ENCODE measurements at places on chromosomes 16 and 17.

DNA sequence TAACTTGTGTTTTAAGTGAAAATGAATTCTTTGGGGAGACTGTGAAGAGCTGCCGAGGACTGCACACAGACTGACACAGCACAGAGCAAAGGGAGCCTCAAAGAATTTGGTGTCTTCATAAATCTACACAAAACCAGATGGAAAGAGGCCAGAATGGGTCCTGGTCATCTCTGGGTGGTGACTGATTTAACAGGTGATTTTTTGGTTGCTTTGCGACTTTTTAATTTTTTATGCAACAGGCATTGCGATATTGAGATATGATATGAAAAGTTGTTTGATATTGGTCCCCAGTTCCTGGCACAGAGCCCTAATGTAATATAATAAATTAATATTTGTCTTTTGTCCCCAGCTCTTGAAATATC lies 12.6 kb upstream of the EIF1 start:
- DNase-seq: no peak

GRCh38 chr17:28878981-28879380 lies 18.6 kb downstream of the FLOT2 start:
- peak; percentile 51 for DNase-seq

- DNase-seq: peak; percentile 72
Measured at GRCh38 chr16:58421529-58421928, 29.3 kb downstream of the GINS3 start.

DNA sequence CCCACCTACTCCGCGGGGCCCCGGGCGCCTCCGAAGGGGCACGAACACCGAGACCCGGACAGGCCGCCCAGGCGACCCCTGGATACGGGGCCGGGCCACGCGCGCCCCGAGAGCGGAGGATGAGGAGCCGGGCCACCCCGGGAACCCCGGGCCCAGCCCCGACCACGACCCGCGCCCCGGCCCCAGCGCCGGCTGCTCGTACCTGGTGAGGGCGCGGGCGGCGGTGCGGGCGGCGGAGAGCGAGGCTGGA lies 192 bp downstream of the FASN start:
- no peak for DNase-seq

GRCh38 chr17:77459018-77459755 lies 318.4 kb downstream of the SEC14L1 start:
- no peak for DNase-seq

DNA sequence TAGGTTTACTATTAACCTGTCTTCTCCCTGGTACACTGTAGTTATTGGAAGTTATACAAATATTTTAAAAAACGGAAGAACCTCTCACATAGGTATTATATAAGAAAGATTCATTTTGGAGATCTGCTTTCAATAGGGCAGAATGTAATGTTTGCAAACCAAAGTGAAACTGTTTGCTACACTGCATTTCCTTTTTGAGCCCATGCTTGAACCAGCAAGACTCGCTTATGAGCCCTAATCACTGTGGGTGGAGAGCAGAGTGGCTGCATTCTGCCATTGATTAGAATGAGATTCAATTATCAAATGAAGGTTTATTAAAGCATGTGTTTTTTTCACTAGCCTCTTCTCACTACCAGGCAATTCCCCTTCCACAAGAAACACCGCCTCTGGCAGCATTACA lies 589.7 kb downstream of the CDH11 start:
- no peak for DNase-seq

DNA sequence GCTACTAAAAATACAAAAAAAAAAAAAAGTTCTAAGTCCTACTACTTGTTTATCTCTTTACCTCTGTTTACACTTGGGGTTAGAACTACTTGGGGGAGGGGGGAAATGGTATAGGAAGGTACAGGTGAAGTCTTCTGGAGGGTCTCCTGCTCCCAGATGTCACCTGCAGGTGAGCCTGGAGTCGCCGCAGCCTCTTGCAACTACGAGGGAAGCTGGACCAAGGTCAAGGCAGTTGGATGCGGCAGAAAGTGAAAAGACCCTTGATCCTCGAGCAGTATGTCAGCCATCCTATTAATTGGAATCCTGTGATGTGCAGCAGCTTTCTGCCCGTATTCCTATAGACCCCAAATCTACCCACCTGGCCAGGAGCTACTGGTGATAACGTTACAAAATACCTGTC lies 33.0 kb downstream of the HAPSTR1 start:
- DNase-seq: no peak

DNA sequence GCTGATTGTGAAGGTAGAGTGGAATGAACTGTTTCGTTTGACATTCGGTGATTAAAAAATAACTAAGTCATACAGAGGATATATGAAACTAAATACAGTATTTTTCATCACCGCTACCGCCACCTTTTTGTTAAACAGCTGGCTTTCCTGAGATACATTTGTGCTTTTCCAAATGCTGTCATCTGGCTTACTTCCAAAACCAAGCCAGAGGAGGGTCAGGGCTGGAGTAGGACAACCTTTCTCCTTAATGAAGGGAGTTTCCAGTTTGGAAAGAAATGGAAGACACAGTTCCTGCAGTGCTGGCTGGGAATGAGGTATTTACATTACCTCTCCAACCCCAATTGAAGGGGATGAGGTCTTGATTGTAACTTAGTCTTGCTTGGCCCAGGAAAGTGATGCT lies 3.2 kb downstream of the TNRC6C start:
- DNase-seq: no peak

DNA sequence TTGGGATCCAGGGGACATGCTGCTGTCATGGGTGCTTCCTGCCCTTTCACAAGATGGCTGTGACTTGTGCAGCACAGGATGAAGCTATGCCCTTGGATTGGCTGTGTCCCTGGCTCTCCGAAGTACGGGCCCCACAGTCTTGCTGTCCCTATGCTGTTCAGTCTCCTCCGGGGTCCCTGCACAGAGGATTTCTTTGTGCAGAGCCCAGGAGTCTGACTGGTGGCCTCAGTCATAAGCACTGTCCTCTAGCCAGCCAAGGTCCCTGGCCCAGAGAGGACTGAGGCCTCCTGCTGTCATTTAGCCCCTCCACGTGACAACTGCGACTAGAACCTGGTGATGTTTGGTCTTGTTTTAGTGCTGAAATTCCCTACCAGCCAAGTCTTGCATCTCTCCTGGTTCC lies 42.4 kb upstream of the CRISPLD2 start:
- no peak for DNase-seq

DNA sequence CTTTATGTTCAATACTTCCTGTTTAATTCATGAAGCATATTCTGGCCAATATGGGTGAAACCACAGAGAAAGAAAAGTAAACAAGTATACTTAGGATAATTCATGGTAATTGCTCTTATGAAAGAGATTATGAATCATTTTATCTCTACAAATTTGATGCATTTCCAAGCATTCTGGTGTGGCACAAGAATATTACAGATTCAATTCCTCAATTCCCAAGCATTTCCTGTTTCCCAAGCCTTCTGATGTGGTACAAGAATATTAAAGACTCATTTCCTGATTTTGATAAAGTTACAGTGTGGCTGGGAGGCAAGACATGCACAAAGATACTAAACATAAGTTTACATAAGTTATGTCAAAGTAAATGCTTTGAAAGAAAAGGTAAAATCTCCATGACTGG lies 126.1 kb upstream of the NUDT7 start:
- DNase-seq: peak; percentile 79

- peak; percentile 49 for DNase-seq
Measured at GRCh38 chr16:12067714-12068401, 91.3 kb downstream of the SNX29 start.

- DNase-seq: no peak
Measured at GRCh38 chr17:56030009-56030624, 123.2 kb upstream of the ANKFN1 start.

- no peak for DNase-seq
Measured at GRCh38 chr16:56669840-56670619, 416 bp downstream of the MT1H start.

DNA sequence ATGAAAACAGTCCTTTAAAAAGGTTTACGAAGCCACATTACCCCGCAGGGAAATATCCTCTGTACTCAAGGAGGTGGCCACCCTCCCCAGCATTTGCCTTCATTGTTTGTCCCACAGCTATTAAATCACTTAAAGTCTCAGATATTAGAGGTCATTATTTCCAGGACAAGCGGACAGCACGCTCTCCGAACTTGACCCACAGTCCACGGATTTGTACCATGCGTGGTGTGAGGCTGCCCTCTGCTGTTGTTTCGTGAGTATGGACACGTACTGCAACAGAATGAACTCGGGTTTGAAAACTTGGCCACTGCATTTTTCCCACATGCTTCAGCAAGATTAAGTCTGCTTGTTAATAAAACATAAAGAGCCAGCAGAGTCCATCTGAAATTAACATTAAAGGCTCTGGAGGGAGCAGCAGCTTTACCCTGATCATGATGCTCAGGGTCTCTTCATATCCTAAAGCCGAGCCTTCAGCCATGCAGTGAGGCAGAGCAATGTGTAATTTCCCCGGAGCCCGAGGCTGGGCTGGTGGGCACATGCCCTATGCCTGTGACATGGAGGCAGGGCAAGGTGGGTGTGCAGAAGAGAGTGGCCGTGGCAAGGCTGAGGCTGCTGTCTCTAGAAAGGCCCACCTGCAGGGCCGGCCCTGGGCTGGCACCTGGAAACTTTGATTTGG lies 19.7 kb downstream of the MEAK7 start:
- no peak for DNase-seq

- no peak for DNase-seq
Measured at GRCh38 chr16:67242138-67242730, 5.0 kb downstream of the FHOD1 start.

GRCh38 chr17:20935740-20936139 lies 107.1 kb downstream of the USP22 start:
- DNase-seq: peak; percentile 48

DNA sequence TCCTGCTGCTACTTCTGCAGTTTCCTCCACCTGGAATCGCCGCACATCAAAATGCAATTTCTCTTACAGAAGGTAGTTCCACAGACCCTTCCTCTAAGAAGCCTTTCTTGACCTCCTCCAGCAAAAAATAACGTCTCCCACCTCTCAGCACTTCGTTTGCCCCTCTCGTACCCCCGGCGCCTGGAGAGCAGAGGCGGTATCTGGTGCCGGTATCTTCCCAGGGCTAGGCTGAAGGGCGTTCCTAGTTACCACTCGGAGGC lies 482 bp downstream of the DCTPP1 start:
- no peak for DNase-seq

DNA sequence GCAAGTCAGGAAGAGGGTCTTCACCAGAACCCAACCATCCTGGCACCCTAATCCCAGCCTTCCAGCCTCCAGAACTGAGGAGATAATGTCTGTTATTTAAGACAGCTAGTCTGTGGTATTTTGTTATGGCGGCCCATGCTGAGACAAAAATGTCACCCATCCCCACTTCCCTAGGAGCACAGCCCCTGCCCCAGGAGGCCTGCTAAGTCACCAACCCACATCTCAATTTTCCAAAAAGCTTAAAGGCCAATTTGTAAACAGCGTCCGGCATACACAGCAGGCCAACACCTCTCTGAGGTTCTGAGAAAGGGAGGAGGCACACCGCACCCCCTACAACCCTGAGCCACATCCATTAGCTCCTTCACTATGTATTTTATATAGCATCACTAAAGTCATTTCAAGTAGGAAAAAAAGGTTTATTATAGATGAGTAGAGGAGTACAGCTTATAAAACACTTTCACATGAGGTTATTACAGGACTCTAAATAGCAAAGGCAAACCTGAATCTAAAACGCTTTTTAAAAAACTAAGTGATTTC lies 6.9 kb downstream of the TMEM170A start:
- DNase-seq: no peak

DNA sequence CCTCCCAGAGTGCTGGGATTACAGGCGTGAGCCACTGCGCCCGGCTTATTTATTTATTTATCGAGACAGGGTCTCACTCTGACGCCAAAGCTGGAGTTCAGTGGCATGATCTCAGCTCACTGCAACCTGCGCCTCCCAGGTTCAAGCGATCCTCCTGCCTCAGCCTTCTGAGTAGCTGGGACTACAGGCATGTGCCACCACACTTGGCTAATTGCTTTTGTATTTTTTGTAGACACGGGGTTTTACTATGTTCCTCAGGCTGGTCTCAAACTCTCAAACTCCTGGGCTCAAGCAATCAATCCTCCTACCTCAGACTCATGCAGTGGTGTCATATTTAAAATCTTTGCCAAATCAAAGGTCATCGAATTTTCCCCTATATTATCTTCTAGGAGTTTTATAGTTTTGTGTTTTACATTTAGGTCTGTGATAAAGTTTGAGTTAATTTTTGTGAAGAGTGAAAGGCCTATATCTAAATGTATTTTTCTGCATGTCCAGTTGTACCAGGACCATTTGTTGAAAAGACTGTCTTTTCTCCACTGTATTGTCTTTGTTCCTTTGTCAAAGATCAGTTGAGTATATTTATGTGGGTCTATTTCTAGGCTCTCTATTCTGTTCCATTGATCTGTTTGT lies 47.1 kb downstream of the NACA2 start:
- DNase-seq: no peak

- DNase-seq: no peak
Measured at GRCh38 chr17:10337136-10337535, 35.7 kb downstream of the MYH13 start.

DNA sequence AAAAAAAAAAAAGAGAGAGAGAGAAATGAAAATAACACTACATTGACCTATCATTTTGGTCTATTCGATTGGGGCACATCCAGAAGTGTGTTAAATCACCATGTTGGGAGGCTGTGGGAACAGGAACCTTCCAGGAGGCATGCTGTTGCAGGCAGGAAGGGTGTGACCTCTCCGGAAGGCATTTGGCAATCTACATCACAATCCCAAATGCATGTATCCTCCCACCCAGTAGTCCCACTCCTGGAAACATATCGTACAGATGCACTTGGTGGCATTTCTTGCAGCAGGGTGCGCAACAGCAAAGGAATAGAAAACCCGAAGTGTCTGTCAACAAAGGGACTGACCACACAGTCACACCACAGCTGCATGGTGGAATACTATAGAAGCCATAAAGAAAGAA lies 7.9 kb downstream of the PLLP start:
- peak; percentile 67 for DNase-seq

GRCh38 chr17:17413215-17413792 lies 63.5 kb upstream of the MED9 start:
- no peak for DNase-seq

DNA sequence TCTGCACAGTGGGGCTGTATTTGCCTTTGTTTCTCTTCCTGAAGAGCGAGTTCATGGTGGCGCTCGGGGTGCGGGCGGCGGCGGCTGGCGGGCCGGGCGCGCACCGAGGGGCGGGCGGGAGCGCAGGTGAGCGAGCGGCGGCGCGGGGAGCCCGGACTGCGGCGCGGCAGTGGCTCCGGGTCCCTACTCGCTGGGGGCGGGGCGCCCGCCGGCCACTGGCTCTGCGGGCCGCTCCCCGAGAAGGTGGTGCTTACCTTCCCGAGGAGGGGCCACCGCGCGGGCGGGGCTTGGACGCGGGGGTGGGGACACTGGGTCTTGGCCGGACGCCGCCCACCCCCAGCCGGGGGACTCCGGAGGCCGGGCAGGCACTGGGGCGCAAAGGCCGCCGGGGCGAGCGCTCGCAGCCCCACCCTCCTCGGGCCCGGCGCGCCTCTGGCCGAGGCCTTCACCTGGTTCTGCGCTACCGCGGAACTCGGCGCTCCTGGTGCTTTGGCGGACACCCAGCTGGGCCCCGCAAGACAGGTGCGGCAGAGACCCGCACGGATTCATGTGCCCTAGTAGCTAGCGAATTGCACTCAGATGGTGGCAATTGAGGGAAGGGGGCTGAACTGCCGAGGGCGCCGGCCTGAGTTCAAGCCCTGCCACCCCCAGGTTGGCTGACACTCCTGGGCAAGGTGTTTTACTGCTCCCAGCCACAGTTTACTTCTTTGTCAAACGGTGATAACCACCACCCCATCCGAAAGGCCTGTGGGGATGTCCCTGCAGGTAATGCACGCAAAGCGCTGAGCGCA lies at the start of gene PPL:
PPL (minus strand) TSS at position 158 of the 791 bp plus-strand sequence; CDS start at position 55, 103 bp downstream.
- peak; percentile 76 for DNase-seq
